ENCODE measurements at places on chromosomes 2 and 18. TPM values are rescaled to one million over a fixed set of nuclear protein-coding genes. Genes with fewer than 3 reads are reported as not detected.

DNA sequence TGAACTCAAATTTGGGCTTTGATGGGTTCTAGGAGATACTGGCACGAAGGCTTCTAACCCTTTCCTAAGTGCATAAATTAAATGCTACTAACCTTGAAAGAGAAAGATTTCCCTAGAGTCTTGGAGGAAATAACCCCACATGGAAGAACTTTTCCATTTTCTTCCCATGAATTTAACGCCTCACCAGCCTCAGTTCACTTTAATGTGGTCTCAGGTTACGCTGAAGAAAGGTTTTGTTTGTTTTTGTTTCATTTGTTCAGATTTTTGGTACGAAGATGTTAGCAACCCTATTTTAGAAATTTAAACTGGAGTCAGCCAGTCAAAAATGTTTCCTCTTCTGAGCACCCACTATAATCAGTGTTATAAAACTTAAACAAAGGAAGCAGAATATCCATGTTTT, 30.7 kb downstream of the METTL4 start:
- DNase-seq, result no peak

GRCh38 chr2:20803226-20803682, 19.6 kb downstream of the LDAH start:
- DNase-seq, result no peak

- no peak for DNase-seq
Measured at GRCh38 chr2:16663121-16663905, 2.3 kb downstream of the CYRIA start.

The KDSR gene
- 60.9 TPM for total RNA-seq

The FBXO41 gene
- total RNA-seq, result 13.3 TPM

Measured in activated CD4-positive, alpha-beta memory T cell treated with anti-CD3 and anti-CD28 coated beads, Interleukin-2, amount 10 ng/mL, durations not matched to agents 7 days and 5 days (primary cell).